ENCODE measurements at places on chromosomes 1 and 21.

DNA sequence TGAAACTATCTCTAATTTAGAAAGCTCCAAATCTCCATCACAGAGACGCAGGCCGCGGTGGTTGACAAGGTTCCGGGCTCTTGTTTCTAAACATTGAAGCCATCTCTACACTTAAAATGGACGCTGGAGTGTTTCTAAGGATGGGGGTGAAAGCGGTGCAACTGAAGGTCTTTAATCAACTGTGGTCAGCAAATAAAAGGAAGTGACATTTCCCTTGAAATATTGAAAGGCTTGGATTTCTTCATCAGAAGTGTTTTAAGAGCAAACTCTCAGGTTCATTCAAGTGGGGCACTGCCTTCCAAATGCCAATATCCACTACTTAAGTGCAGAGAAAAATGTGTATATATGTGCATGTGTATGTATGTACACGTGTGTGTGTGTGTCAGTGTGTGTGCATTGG is 117.3 kb downstream of the KAZN start:
- no peak for DNase-seq

GRCh38 chr1:42926235-42926878 is 32.3 kb downstream of the SLC2A1 start:
- DNase-seq: no peak

GRCh38 chr1:101017448-101017847 is 8.1 kb downstream of the DPH5 start:
- DNase-seq: no peak

- no peak for DNase-seq
Observed at GRCh38 chr1:6500544-6501278, 9.2 kb upstream of the PLEKHG5 start.

GRCh38 chr1:11681071-11681771 is at the start of gene MAD2L2:
Gene MAD2L2, minus strand, starts transcription at chr1:11681148. Its CDS starts 547 bp downstream, at chr1:11680601.
- DNase-seq: peak; percentile 50

DNA sequence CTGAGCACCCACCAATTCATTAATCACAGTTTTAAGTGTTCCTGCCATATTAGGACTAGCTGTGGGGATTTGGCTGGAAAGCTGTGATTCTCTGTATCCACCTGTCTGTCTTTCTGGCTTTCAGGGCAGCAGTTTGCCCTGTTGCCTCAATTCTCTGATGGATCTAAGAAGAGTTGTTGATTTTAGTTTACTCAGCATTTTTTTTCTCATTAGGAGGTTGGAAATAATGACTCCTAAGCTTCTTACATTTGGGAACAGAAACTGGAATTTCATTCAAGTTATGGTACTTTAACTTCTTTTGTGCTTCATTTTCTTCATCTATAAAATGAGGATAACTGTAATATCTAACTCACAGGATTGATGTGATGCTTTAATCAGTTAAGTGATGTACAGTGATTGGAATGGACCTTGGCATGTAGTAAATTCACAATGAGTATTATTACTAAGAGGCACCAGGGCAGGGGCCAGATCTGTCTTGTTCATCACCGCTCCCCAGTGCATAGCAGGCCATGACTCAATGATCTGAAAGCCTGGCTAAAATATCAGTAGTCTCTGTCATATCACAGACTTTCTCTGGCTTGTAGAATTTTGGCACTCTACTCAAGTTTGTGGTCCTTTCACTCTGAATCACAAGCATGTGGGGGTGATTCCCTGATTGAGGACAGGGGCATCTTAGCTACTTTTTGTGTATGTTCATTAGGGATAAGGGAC is 51.4 kb upstream of the GREM2 start:
- DNase-seq: peak; percentile 62

- no peak for DNase-seq
Observed at GRCh38 chr1:169364948-169365347, 2.6 kb downstream of the NME7 start.

GRCh38 chr21:27796106-27796505 is 829.2 kb upstream of the ADAMTS5 start:
- DNase-seq: no peak

DNA sequence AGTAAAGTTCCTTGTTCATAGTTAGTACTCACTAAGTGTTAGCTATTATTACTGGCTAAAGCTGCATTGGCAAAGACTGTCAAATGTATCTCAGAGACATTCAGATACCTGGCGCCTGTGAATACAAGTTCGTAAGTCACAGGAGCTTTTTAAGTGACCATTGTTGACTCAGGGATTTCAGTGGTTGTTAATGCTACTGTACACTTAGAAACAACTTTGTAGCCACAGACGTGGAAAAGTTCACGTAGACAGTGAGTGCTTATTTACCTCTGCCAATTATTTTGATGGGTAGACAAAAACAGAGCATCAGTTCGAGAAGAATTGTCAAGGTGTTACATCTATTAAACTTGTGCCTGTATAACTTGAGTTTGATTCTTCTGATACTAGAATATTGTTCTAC is 59.1 kb upstream of the RRP15 start:
- DNase-seq: no peak

DNA sequence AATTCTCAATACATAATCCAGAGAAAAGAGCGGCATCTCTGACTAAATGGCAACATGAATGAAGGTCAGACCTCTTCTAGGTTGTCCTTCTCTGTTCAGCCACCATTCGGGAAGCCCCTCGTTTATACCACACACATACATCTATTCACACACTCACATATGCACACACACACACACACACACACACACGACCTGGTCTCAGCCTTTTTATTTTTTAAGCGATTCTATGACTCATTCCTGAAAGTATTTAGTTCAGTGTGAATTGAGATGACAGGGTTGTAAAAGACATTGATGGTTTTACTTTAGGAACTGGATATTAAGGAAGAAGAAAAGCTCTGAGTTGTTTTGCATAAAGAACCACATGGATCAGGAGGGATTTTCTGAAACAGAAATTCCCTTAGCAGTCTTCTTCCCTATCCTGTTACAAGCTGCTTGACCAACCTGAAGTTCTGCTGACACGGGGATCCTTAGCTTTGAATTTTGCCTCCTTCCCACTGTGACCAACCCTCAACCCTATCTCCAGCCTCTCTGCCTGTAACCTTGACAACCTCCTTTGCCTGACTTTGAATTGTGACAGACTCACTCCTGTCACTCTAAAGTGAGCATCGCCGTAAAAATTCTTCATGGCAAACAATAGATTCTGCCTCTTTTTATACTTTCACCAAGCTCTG is 383.1 kb upstream of the ESRRG start:
- DNase-seq: no peak

DNA sequence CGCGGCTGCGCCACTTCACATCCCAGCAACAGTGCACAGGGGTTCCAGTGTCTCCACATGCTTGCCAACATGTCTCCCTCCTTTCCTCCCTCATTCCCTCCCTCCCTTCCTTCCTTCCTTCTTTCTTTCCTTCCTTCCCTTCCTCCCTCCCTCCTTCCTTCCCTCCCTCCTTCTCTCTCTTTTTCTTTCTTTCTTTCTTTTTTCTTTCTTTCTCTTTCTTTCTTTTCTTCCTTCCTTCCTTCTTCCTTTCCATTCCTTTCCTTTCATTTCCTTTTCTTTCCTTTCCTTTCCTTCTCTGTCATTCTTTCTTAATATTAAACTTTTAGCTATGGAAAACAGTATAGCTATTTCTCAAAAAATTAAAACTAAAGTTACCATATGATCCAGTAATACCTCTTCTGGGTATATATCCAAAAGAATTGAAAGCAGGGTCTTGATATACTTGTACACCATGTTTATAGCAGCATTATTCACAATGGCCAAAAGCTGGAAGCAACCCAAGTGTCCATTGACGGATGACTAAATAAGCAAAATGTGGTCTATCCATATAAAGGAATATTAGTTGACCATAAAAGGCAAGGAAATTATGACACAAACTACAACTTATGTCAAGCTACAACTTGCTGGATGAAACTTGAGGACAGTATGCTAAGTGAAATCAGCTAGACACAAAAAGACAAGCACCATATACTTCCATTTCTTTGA is 55.0 kb upstream of the TLR5 start:
- DNase-seq: no peak

DNA sequence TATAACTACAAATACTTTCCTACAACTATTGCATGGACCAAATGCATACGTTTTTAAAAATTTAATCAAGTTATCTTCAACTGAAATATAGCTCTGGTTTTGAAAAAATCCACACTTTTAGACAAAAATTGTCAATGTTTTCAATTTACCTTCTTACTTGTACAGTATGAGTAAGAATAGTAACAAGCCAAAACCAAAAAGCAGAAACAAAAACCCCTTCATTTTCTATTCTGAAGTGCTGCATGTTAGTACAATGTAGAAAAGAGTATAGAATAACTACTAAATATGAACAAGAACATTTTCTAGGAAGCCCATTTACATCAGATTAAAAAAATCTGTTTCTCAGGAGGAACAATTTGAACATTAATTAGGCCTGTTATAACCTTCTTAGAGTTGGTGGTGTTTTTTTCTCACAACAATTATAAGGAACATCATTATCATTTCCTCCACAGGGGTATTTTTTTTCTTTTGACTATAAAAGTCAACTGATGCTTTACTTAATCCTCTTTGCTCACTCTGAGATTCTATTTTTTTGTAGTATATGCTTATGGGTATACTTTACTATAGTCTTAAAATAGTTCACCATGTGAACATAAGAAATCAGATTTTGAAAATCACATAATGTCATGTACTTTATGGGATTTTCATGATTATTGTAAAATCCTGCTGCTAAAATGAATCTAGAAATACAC is 475.4 kb downstream of the PTBP2 start:
- no peak for DNase-seq

GRCh38 chr1:62040450-62040849 is 154.2 kb upstream of the L1TD1 start:
- no peak for DNase-seq

- DNase-seq: no peak
Observed at GRCh38 chr1:7094509-7094908, 309.3 kb downstream of the CAMTA1 start.

DNA sequence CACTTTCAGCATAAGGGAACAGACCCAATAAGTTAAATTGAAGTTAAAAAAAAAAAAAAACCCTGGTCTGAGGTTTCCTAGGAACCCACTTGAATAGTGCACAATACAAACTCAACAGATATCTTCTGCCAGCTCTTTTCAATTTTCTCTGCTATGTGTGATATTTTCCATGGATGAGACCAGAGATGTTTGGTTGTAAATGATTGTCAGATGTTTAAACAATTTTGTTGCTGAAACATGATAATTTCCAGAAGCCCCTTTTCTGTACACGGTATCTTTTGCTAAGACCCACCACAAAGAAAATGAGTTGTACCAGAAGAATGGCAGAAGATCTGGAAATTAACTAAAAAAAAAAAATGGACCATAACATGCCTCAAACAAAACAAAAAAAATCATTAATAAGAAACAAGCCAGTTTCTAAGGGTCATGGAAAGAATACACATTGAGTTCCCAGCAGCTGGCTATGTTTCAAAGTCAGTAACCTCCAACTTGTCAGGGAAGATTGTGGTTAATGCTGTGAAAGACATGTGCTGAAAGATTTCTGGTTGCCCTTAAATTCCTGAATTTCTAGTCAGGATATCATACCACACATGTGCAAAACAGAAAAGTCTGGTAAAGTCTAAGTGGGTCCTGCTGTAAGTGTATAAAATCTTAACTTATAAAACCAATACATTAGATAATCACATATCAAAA is 35.6 kb upstream of the MGST3 start:
- no peak for DNase-seq

GRCh38 chr1:66464351-66464750 is 69.6 kb upstream of the SGIP1 start:
- no peak for DNase-seq

GRCh38 chr1:42940851-42941639 is 17.6 kb downstream of the SLC2A1 start:
- DNase-seq: peak; percentile 100

- DNase-seq: no peak
Observed at GRCh38 chr1:168285971-168286927, 5.6 kb downstream of the TBX19 start.

- no peak for DNase-seq
Observed at GRCh38 chr1:80498673-80499072, 1302.1 kb upstream of the ADGRL2 start.

GRCh38 chr1:22412932-22413727 is 38.5 kb upstream of the ZBTB40 start:
- DNase-seq: no peak

GRCh38 chr1:212646588-212646987 is 38.0 kb downstream of the ATF3 start:
- no peak for DNase-seq

DNA sequence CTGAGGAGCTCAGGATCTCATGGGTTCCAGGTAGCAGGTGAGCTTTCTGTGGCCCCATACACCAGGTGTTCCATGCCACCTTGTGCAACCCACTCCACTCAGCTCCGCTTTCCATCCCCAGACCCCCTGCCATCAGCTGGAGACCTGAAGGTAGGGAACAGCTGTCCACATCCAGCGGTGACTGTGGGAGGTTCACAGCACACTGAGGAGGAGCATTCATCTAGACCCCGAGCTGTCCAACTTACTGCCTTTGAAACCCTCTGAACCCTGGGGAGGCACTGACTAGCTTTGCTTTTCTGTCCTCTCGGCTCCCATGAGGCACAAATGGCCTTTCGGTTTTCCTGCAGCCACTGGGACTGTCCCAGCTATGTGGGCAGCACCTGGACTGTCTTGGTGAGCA is 27.9 kb upstream of the ABCG1 start:
- no peak for DNase-seq

DNA sequence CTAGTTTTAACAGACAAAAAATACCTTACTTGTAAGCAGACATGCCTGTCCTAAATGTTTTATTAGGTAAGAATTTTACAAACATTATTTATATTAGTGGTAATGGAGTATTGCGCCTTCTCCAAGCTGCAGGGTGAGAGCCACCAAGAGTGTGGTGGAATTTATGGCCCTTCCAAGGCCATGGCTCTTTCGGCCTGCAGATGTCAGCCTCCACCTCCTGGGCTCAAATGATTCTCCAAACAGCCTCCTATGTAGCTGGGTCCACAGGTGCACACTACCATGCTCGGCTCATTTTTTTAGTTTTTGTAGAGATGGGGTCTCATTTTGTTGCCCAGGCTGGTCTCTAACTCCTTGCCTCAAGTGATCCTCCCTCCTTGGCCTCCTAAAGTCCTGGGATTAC is 56.3 kb downstream of the ITGB3BP start:
- DNase-seq: no peak
